ENCODE measurements at places on chromosomes 4 and X.

DNA sequence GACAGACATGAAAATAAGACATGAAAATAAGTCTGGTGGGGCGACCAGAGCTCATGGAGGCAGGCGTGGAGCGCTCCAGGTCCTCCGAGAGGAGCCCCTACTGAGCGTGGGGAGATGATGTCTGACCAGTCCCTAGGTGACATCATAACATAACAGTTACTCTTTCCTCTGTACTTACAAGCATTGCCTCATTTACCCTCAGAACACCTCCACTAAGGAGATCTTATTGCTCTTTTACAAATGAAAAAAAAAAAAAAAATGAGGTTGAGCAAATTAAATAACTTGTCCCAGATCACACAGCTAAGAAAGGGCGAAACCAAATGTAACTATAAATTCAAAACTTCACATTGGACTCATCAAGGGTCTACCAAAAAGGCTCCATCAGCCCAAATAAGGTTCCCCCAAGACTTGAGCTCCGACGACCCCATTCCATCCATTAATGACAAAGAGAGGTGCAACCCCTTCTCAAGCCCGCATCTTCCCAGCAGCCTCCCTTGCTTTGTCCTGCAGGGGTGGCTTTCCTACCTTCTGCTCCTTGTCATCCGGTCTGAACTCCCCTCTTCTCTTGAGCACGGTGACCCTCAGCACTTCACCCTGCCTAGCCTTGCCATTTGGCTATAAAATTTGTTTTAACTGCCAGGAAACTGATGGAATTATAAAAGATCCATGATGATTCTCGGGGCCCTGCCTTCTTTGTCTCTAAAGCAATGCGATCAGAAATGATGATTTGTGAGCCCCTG, 246.7 kb downstream of the DHX15 start:
- no peak for DNase-seq

GRCh38 chr4:15434091-15434490, 6.3 kb downstream of the C1QTNF7 start:
- peak; percentile 24 for DNase-seq

- DNase-seq, result no peak
Measured at GRCh38 chrX:71664889-71665491, 2.4 kb upstream of the LOC101059915 start.

DNA sequence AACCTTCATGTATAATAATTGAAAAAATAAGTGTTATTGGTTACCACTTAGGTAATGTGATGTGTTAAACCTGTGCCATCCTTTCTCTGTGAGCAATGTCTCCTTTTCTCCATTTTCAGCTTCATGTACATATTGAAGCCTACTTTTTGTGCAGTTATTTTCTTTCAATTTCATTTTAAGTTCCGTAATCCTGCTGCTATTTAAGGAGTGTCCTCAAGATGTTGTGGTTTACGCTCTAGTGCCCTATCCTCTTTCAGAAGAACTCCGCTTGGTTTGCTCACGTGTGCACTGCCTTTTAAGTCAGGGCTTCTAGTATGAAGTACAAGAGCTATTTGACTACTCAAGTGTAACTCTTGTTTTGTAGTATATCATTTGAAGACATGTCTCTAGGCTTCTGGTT, 2253.2 kb upstream of the TENM3 start:
- peak; percentile 1 for DNase-seq

- peak; percentile 88 for DNase-seq
Measured at GRCh38 chr4:32569861-32570260, 1849.7 kb downstream of the PCDH7 start.

Data from suppressor macrophage treated with lipopolysaccharide for 4 hours (primary cell).